H54 (cell line): ENCODE measurements at places on chromosomes 2 and 18.

DNA sequence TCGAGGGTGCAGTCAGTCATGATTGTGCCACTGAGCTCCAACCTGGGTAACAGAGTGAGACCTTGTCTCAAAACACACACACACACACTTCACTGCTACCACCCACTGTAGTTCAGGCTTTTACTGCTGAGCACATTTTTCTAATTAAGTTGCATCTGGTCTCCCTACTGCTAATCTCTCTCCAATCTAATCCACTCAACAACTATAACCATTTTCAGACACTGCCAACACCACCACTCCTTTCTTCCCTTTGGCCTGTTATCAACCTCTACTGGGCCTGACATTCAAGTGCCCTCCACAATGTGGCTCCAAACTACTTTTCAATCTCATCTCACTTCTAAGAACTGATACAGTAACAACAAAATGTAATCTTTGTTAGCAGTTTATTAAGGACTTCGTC lies 44.8 kb downstream of the RMP24 start:
- no peak for DNase-seq

- no peak for DNase-seq
These were observed 311.6 kb downstream of the IRS1 start for GRCh38 chr2:226488034-226488433.

DNA sequence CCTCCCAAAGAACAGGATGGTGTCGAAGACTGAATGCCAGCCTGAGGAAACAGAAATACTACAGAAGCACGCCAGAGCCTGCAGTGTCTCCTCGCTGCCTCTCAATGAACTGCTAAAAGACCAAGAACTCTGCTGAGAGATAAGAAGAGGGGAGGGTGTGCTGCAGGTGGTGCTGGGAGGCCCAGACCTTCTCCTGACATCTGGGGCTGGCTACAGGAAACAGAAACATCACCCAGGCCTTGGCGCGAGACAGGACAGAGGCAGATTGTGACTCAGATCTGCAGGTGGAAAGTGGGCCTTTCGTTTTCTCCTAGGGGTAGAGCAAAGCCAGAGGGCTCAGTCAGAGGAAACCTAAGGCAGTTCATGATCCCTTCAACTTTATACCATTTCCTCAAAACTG lies 250.3 kb upstream of the TCF4 start:
- no peak for DNase-seq

DNA sequence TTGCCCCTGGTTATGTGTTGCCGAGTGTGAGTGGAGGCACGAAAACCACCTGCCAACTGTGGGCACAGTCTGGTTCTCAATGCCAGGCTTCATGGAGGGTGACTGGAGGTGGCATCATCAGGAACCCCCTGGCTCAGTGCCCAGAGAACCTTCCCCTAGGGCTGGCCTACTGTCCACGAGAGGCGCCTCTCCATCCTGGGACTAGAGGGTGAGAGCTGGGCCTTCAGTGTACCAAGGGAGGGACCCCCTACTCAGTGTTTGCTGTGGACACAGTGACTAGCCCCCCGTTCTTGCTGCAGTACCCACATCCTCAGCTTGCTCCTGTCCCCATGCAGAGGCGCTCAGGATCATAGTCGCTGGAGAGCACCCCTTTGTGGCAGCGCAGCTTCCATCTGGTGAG lies 202.6 kb downstream of the HDAC4 start:
- no peak for DNase-seq

DNA sequence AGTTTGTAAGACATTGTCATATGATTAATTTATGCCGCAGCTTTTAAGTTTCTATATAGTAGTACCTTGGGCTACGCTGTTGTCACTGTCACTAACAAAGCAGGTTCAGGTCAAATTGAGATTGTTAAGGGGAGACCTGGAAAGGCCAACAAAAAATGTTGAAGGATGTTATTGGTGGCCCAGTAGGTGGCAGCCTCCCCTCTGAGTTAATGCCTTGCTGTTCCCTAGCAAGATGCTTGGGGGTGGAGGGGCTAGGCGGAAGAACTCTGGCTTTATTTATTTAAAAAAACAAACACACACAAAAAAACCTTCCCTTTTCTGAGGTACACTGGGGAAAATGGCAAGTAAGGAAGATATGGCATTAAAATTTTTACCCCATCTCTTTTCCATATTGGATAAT lies 128.3 kb upstream of the ATP5MC3 start:
- DNase-seq: peak; percentile 15

GRCh38 chr2:166125557-166125956 lies 2.3 kb downstream of the SCN1A start:
- DNase-seq: no peak

DNA sequence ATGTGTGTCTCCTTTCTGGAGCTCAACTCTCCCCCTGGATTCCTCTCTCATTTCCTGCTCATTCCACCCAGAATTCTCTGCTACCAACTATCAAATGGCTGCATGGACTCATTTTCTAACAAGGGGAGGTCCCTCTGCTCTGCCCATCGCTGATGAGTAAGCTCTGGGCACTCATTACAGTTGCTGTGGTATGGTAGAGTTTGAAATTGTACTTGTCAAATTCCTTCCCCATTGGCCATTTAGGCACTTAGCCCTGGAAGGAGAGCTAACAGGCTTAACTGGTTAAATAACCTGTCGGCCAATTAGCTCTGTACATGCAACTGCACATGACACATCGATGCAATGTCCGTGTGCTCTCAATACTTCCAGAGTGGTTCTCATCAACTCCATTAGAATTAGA lies 20.4 kb downstream of the COL6A3 start:
- no peak for DNase-seq

DNA sequence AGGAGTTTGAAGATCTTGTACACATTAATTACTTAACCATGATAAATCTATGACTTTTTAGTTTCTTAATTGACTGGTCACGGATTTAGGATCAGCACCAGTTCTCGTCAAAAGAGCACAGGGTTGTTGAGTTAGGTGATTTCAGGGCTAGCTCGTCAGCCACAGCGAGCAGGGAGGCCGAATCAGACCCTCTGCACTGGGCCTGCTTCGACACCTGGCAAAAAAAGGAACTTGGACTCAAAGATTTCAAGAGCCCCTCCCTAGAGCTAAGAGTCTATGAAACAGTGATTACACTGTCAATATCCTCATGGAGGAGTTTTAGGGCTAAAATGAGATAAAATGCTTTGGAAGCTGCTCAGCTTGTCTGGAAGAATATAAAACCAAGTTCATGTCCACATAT lies 4.6 kb upstream of the SERTAD2 start:
- DNase-seq: no peak

- DNase-seq: no peak
These were observed 228.3 kb downstream of the LDLRAD4 start for GRCh38 chr18:13446610-13447461.

DNA sequence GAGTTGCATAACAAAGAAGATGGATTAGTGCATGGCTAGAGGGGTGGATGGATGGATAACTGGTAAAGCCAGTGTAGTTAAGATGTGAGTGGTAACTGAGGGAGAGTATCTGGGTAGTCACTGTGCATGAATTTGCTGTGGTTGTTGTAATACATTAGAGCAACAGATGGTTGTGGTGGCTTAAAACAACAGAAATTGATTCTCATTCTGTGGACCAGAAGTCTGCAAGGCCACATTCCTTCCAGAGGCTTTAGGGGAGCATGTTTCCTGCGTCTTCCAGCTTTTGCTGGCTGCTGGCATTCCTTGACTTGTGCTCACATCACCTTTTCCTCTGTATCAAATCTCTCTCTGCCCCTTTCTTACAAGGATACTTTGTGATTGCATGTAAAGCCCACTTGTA lies 155.4 kb downstream of the ASB1 start:
- no peak for DNase-seq

DNA sequence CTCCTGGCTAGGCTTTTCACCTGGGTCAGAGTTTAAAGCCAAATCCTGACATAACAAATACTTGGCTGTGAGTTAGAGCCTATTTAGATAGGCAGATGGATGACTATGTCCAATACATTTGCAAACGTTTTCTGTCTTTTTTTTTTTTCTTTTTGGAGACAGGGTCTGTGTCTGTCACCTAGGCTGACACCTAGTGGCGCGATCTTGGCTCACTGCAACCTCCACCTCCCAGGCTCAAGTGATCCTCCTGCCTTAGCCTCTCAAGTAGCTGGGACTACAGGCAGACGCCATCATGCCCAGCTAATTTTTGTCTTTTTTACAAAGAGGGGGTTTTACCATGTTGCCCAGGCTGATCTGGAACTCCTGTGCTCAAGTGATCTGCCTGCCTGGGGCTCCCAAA lies 124.8 kb downstream of the DYM start:
- DNase-seq: no peak

DNA sequence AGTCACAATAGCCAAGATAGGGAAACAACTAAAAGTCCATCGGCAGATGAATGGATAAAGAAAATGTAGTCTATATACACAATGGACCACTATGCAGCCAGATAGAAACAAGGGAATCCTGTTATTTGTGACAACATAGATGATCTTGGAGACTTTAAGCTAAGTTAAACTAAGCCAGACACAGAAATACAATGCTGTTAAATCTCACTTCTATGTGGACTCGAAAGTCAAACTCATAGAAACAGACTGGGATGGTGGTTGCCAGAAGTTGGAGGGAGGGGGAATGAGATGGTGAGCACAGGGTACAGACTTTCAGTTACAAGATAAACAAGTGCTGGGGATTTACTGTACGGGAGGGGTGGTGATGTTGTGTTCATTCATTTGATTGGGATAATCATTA lies 5.4 kb upstream of the CNDP1 start:
- DNase-seq: no peak

GRCh38 chr2:78439122-78439521 lies 586.4 kb upstream of the REG3G start:
- DNase-seq: no peak

- DNase-seq: peak; percentile 38
These were observed 174.2 kb downstream of the PRPF40A start for GRCh38 chr2:152542995-152543481.

- DNase-seq: no peak
These were observed 452.4 kb downstream of the LRATD1 start for GRCh38 chr2:15084826-15085489.

DNA sequence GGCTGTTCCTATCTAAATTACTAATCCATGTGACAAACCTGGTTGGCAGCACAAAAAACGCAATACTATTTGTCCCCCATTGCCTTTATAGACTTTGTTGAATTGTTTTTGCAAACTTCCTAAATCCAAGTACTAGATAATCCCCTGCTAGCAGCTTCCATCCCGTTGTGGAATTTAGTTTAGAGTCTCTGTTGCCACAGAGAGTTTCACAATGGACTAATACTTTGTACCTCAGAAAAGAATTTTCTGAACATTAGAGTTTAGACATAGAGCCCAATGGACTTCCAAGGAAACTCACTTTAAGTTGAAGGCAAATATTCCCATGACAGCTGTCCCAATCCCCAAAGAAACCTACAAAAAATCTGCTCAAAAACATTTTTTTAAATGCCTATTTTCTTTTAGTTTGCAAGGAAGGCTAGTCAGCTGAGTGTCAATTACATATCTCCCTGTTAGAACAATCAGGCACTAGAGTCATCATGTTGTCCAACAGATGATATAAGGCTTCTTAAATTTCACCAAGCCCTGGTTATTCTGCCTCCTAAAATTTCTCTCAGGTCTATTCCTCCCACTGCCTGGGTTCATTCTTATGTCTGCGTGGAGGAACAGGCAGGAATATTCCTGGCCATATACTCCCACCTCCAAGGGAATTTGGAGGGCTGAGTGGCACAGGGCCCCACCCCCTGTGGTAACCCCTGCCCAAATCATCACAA lies 27.2 kb downstream of the RNF152 start:
- no peak for DNase-seq

DNA sequence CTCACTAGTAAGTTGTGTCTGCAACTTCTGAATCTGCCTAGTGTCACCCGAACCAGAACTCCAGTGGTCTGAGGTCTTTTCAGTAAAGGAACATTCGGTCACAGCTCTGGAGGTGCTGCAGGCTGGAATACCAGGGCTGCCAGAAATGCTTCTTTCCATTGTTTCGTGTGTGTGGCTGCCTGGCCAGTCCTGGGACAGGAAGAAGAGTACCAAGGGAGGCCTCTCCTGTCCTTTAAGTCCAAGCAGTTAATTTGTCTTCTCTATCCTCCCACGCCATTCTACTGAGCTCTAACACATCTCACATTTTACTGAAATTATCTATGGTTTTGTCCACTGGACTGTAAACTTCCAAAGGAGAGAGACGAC lies 196.0 kb downstream of the LNPK start:
- no peak for DNase-seq

- no peak for DNase-seq
These were observed 108.0 kb downstream of the ARHGAP15 start for GRCh38 chr2:143237146-143237777.

GRCh38 chr18:5709476-5710095 lies 165.8 kb upstream of the EPB41L3 start:
- no peak for DNase-seq

- DNase-seq: no peak
These were observed 61.0 kb downstream of the AQP4 start for GRCh38 chr18:26804519-26804918.

- DNase-seq: no peak
These were observed 43.3 kb downstream of the TMEM200C start for GRCh38 chr18:5851998-5852397.

DNA sequence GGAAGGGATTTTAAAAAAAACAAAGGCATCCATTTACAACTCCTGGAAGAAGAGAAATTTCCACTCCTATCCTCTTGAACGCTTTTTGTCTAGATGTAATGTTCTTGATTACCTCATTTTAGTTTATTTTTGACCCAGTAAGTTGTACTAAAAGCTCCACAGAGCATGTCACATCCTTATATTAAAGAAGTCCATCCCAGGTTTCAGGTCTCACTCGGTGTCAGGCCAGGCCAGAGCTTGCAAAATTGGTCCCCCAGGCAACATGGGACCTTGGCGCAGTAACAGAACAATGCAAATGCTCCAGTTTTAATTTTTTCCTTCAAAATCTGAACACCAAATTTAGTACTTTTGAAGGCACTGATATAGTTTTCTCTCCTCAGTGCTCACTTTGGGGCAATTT lies 218.4 kb upstream of the REV1 start:
- no peak for DNase-seq

- DNase-seq: no peak
These were observed 273.7 kb downstream of the TMX3 start for GRCh38 chr18:68441241-68441640.

DNA sequence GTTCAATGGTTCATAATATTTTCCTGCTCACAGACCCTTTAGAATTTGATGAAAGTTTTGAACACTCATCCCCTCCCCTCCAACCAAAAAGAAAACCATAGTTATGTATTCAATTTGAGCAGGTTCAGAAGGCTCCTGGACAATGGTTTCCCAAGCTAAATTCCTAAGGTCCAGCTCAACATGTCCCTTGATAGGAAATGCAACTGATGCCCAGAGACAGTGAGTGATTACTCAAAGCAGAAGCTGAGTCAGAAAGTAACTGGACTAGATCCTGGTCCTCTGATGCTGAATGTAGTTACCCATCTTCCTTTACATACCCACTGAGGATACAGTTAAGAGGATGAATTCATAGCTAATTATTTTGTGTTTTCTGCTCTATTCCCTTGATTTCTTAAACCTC lies 218.9 kb upstream of the NCKAP5 start:
- DNase-seq: no peak

GRCh38 chr2:113117541-113118262 lies 9.7 kb upstream of the IL1RN start:
- no peak for DNase-seq
